ENCODE measurements at places on chromosomes 5 and 9.

DNA sequence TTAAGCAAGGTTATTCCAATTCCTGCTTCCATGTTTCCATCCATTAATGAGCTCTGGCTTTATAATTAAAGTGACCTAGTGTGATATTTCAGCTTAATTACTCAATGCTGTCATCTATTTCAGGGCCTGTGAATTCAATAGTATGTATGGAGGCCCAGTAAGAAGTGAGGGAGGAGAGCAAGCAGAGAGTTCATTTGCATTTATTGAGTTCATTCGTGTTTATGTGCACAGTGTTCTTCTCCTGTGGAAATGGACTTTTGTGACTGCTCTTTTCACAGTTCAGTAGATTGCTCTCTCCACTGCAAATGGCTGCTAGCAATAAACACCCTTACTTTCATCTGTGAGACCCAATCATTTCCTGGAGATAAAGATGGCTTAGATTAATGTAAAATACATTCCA, 130.9 kb downstream of the CEMIP2 start:
- no peak for DNase-seq

DNA sequence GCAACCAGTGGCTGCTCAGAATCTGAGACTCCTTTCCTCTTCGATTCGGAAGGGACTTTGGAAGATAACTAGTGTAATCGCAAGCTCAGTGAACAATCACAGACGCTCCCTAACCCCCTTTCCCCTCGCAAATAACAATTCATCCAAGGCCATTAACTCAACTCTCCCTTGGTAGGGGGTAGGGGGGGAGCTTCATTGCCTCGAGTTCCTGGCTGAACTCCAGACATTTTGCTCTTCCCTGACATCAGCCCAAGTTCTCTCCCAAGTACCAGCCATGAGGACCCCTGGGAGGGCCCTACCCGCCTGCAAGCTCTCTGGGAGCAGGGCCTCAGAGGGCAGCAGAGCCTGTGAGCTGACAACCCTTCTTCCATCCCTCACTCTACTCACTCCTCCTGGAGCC, 8.4 kb downstream of the FAM163B start:
- no peak for DNase-seq

- no peak for DNase-seq
Measured at GRCh38 chr5:44048276-44048984, 340.8 kb downstream of the FGF10 start.

GRCh38 chr9:118992813-118993794, 376.1 kb downstream of the BRINP1 start:
- no peak for DNase-seq

GRCh38 chr5:17261075-17261474, 43.6 kb downstream of the BASP1 start:
- DNase-seq: peak; percentile 24

- peak; percentile 1 for DNase-seq
Measured at GRCh38 chr9:131942146-131942720, 137.4 kb downstream of the MED27 start.

- no peak for DNase-seq
Measured at GRCh38 chr5:173441053-173441628, 112.9 kb upstream of the STC2 start.
